ENCODE measurements at places on chromosomes 7 and 10.
A peak's percentile ranks its signal among the peaks of the same experiment; 100 is the strongest.

GRCh38 chr7:41890631-41891274 lies 187.9 kb upstream of the INHBA start:
- DNase-seq = no peak

- no peak for DNase-seq
Measured at GRCh38 chr10:13820119-13820963, 233.6 kb downstream of the PRPF18 start.

DNA sequence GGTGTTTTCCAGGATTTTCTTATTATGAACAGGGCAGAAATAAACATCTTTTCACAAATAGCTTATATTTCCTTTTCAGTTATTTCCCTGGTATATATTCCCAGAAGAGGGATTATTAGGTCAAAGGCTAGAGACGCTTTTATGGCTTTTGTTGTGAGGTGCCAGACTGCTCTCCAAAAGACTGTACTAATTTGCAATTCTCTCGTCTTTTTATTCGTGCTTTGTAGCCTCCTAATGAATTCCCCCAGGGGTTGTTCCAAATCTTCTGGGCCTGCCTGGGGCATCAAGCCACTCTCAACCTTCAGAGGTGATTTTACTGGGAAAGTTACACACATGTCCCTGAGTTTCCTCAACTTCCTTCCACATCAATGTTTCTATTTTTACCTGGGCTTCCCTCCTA lies 34.0 kb upstream of the R3HCC1L start:
- DNase-seq = no peak

- DNase-seq = no peak
Measured at GRCh38 chr7:85749696-85750453, 563.0 kb upstream of the SEMA3D start.

DNA sequence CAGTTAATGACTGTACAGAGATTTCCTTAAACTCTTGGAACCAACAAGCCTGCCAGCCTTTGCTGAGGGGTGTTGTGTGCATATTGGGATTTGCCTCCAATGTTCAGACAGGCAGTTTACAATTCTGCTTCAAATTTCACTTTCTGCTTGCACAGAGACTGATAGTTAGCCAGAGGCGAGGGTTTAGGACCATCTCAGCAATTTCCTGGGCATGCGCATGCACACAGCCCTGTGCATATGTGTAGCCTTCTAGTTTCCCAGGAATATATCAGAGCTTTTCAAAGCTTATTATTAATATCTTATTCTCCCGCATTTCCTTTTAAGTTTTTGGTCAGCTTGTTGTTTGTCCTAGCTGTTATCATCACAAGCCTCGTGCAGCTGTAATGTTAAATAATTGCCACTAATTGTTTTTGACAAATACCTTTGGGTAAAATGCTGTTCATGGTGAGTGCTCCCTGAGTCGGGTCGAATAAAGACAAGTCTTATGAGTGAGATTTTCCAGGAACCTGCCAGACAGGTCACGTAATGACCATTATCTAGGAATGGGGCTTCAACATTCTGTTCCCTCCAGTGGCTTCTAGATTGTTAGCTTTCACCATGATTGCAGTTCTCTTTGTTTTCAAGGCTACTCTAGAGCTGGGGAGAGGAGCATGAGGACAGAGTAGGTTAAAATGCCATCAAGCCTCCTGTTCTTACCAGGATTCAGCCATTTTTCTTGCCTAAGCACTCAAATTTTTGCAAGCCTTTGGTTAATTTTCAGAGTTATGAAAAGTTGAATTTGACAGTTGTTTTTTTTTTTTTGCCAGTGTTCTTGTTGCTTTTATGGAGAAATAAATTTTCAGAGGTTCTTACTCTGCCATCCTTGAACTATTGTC lies 24.1 kb upstream of the DNAJC1 start:
- no peak for DNase-seq

DNA sequence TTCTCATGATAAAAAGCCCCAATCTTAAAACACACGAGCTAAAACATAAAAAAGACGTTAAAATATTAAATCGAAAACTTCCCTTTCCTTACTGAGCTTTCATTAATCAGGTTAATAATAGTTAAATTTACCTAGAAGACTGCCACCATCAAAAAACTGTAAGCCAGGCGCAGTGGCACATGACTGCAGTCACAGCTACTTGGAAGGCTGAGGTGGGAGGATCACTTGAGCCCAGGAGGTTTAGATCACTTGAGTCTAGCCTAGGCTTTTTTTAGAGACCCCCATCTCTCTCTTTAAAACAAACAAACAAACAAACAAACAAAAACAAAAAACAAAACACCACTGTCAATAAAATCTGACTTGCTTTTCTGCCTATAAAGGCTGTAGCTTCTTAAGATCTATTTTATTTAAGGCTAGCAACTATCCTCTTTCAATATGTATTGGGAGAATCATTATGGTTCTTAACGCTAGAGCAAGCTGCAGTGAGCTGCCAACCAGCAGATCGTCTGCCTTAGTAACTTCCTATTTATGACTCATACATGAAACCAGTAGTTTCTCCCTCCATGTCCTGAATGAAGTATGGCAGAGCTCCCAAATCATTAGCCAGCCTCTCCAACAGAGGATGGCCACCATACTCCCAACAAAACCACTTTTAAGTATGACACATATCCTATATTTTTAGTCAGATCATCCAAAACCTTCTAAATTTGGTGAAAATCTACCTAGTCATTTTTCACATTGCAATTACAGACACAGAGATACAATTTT lies 163.7 kb downstream of the SRPK2 start:
- DNase-seq = no peak

DNA sequence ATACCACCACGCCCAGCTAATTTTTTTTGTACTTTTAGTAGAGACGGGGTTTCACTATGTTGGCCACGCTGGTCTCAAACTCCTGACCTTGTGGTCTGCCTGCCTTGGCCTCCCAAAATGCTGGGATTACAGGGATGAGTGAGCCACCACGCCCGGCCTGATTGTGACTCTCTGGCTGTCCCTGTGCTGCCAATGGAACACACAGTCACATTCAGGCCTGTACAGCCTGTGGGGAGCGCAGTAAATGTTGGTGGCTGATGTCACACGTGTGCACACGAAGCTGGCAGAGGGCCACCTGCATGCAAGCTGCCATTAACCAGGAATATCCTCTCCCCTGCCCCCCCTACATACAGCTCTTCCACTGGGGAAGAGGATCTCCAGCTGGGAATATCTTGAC lies 22.1 kb downstream of the POLL start:
- DNase-seq = peak; percentile 29

- DNase-seq = no peak
Measured at GRCh38 chr10:79249186-79250121, 97.8 kb upstream of the PPIF start.

DNA sequence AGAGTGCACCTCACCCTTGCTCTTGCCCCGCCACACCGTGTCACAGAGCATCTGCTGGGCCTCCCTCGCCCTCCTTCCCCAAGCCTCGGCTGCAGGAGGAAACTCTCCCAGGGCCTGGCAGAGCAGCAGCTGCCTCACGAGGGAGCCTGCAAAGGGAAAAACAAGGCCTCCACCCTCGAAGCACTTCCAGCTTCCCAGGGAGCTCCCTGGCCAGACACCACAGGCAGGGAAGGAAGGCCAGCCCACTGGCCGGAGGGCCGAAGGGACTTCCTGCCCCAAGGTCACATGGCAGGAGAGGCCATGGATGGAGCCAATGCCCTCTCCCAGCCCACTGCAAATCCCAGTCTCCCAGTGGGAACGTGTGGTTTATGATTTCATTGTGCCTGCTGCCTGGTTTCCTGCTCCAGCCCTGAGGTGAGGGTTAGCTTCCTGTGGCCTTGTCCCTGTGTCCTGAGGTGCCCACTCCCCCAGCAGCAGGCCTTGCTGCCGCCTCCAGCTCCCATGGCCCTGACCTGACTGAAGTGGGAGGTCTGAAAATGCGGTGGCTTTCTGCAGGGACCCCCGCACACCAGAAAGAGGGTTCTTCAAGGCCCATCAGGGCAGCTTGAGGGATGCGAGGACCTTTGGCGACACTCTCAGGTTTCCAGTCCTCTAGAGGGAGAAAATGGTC lies 100.5 kb upstream of the PPIF start:
- DNase-seq = peak; percentile 93

DNA sequence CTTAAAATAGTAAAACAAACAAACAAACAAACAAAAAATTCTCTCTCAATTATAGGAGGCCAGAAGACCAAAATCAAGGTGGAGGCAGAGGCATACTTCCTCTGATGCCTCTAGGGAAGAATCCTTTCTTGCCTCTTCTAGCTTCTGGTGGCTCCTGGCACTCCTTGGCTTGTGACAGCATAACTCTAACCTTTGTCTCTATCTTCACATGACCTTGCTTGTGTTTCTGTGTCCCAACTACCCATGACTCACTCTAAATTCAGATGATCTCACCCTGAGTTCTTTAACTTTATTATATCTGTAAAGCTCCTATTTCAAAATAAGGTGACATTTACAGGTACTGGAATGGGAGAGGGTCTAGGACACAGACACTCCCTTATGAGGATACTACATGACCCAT lies 88.3 kb upstream of the ANTXRL start:
- DNase-seq = no peak
